ENCODE measurements at places on chromosomes 1 and 21.

- peak; percentile 64 for DNase-seq
These were observed 91.5 kb downstream of the SIPA1L2 start for GRCh38 chr1:232538224-232538942.

DNA sequence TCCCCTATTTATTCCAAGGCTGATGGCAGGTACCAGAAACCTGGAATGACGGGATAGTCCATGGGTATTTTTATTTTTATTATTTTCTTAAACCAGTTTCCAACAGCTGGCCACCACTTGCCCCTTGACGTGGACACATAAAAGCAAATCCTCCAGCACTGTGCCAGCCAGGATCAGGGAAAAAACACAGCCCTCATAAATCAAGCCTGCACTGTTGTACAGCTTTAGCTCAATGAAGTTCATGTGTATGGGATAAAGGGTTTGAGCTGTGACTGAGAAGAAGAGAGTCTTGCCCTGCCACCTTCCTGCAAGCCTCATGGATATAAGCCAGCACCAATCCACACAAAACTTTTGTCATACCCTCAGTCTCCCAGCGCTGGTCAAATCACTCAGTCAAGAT lies 303.8 kb upstream of the SPAG17 start:
- DNase-seq: no peak

DNA sequence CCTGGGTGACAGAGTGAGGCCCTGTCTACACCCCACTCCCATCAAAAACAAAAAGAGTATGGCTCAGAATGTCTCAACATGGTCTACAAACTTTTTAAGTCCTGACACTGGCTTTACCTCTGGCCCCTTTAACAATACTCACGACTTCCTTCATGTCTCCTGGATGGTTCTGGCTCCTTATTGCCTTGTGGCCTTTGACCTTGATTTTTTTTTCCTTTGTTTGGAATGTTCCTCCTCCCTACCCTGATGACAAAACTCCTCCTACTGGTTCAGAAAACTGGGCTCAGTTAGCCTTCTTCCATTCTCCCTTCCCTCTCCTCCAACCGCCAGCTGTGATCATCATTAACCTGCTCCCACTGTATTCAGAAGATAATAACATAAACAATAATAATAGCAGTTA lies 4.6 kb upstream of the SOAT1 start:
- DNase-seq: no peak

DNA sequence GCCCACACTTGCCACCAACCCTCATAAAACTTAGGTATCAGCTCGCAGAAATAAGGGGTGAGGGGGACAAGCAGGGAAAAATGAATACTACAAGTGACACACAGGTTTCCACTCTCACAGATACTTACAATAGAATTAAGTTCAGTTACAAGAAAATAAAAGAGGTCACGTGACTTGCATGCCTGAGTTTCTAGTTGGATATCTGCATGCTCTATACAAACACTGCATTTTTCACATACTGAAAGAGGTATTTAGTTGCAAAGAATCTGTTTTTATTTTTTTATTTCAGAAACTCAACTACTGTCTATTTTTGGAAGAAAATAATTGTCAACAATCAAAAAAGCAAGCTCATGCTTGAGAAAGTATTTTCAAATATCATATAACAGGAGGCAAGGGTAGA lies 43.5 kb downstream of the DPYD start:
- DNase-seq: no peak

GRCh38 chr1:23525558-23526250 lies 5.3 kb downstream of the E2F2 start:
- DNase-seq: no peak

DNA sequence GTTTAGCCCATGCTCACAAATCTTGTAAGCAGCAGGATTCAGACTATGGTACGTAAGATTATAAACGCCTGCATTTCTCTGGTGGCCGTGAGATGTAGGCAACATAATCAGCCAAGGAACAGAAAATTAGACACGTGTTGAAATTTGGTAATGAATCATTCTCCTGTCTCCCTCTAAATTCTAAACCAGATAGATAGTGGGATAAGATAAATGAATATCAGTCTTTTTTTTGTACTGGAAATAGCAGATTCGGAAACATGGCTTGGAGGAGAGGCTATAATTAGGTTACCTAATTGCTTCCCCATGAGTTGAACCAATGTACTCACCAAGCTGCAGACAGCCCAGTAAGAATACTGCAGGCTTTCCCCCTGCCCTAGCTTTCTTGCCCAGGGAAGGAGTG lies 172.3 kb downstream of the TGFB2 start:
- no peak for DNase-seq

DNA sequence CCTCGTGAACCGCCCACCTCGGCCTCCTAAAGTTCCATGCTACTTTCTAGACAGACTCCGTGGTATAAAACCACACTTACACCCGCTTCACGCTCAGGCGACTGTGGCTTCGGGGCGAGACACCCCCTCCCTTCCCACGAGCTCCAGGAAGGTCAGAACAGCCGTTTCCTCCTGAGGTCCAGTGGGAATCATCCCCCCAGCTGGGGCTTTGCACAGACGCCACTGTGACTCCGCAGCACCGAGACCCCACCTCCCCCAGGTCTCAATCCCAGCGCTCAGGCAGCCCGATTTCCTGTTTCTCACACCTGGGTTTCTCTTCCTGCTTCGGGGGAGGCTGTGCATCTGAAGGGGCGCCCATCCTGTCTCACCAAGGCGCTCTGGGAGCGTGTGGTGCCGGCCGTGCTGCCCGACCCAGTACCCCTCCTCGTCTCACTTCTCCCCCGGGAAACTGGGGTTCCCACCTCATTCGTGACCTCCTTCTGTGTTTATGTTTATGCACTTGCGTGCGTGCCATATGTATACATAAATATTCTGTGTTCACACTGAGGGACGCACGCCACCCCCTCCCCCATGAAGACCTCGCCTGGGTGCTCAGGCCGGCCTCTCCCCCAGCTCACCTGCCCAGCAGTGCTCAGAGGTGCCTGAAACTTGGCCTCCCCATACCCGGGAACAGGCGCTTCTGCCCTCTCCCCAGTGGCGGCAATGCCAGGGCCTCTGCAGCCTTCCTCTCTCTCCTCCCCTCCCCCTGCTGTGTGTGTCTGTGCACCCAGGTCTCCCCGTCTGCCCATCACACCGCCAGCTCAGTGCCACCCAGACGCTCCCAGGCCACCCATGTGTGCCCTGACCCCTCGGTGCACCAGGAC lies 14.6 kb downstream of the SLC35E2B start:
- DNase-seq: no peak

DNA sequence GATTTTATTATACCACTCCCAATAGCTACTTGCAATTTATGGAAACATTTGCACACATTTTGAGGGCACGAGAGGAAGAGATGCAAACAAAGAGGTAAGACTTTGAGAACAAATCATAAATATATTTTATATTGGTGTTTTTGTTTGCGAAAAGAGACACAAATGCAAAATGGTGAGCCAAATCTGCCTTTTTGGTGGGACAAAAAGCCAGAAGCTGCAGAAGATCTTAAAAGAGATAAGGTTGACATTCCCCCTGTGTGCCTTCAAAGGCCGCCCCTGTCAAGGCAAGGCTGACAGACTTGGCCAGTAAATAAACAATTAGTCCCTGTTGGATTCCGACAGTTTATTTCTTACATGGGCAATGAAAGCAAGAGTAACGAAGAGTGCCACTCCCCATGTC lies 122.8 kb downstream of the LBR start:
- DNase-seq: no peak

DNA sequence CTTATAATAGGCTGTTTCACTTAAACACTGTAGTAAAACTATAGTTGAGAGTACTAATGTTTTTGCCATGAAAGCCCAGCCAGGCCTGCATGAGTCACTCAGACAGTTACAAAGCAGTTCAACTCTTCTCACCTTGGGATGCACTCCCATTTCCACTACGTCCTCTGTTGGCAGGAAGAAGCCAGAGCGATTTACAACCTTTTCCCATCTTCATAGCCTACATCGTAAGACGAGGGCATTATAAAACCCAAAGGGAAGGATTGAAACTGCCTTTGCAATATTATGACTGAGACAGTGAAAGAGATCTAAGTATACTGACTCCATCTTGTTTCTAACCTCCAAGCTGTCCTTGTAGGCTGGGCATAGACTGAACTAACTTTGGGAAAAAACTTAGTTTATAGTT lies 71.8 kb upstream of the CSF1 start:
- no peak for DNase-seq

DNA sequence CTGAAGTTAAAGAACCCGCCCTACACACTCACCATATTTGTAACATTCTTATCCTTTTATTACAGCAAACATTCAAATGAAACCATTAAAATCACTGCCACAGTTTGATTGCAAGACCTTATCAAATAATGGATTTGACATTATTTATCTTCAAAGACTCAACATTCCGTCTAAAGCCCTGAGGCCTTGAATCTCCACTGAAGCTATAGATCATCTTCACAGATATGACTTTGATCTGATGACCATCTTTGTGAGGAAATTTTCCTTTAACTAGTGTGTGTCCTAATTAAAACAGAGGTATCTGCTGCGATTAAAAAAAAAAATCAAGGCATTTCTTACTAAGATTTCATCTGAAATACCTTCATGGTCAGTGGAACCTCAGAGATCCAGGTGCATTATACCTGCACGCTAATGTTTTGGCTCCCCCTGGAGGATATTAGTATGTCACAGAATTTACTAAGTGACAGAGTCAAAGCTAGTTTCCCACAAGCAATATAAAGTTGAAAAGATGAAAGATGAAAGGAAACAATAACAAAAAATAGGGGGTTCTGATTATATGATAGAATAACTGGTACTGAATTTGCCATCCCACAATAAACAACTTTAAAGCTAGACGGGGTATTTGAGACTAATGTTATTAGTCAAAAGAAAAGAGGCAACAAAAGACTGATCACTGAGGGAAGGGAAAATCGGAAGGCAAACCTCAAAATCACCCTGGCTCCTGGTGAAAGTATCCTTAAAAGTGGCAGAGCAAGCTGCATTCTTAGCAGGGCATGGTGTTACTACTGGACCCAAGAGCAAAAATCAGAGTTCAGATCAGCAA lies 923.4 kb downstream of the NCAM2 start:
- peak; percentile 16 for DNase-seq

- DNase-seq: no peak
These were observed 101.1 kb upstream of the SOD1 start for GRCh38 chr21:31558189-31558961.

DNA sequence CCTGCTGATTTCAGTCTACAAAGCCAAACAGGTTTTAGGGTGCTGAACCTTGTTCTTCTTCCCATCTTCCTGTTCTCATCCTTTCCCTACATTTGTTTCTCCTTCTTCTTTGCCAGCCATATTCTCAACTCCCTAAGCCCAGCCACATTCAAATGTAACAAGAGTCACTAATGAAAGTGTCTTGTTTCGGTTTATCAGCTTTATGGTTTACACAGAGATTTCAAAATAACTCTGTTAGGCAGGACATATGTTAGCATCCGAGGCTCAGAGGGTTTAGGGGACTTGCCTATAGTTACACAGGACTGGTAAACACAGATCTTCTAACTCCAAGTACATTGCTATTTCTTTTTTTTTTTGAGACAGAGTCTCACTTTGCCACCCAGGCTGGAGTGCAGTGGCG lies 61.3 kb downstream of the NDUFS5 start:
- DNase-seq: no peak

DNA sequence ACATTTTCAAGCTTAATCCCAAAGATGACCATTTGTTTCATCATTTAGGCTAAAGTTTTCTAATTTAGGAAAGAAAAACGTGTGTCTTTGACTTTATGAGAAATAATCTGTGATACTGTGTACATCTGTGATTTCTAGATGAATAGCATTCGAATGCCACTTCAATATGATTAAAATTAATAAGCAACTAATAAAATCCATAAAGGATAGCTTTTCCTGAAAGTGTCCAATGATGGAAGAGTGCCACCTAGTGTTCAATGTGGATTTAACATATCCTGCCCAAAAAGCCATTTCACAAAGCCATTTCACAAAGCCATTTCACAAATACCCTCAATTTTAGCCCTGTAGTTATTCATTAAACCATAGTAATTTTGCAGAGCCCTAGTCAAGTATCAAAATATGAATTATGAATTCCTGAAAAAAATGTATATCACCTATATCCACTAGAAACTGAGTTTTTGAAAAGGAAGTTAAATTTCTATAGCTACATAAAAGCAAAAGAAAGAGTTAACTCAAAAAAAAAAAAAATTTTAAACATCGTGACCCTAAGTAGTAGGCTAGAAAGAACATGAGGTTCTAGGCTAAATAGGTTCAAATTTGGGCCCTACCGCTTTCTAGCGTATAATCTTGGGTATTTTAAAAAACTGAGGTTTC lies 19.1 kb downstream of the NME7 start:
- DNase-seq: peak; percentile 21

- peak; percentile 62 for DNase-seq
These were observed 5.1 kb upstream of the SMIM1 start for GRCh38 chr1:3767328-3767925.

DNA sequence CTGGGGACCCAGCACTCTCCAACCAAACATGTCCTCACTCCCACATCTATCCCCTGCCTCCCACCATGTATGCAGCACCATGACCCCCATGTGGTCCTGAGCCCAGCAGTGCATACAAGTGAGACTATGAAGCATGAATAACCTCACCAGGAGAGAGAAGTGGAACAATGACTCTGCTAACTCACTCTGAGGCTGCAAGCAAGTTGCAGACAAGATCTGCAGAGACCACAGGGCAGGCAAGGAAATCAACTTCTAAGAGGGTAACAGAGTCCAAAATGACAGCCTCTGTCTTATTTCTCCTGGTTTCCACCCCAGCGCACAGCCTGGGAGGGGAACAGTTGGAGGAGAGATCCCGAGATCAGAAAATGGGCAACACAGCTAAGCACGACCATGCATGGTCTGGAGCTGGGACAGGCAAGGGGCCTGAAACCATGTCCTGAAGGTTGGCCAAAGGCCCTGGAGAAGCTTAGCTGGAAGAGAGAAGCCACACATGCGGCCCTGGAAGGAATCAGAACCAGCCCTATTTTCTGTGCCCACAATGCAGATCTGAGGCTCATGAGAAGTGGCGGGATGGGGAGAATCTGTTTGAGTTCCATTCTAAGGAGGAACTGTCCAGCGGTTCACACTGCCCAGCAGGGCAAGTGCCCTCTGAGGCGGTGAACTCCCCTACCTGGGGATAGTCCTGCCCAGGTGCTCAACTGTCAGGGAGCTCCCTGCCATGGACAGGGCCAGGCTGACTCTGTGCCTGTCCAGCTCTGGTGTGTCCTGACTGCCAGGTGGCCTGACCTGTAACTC lies 12.5 kb upstream of the REN start:
- no peak for DNase-seq

- peak; percentile 24 for DNase-seq
These were observed 20.9 kb upstream of the HSPA13 start for GRCh38 chr21:14403681-14404318.

GRCh38 chr1:75785983-75786853 lies at the start of gene RABGGTB:
Gene RABGGTB (plus strand): TSS chr1:75786256. CDS start chr1:75786272, 16 bp downstream.
- peak; percentile 97 for DNase-seq

DNA sequence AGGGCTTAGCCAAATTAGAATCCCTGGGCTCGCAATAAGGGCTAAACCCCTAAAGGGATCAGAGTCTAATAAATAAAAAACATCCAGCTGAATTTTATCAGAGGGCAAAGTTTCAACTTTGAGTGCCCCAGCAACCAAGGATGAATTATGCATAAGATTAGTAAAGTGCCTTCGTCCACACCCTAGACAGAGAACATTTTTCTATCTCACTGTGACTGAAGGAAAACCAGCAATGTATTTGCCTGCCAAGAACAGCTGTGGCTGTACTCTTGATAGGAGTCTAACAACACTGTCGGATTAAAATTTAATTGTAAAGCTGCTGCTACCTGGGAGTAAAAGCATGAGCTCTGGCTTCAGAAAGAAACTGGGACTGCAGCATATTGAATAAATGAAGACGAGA lies 23.3 kb downstream of the WNT2B start:
- no peak for DNase-seq

Data from iPS-NIHi11 (cell line).